Stimulated activated CD4-positive, alpha-beta T cell treated with anti-CD3 and anti-CD28 coated beads, Interleukin-12 subunit alpha, Interleukin-12 subunit beta, amount 100 ng/mL, for 48 hours (primary cell): ENCODE measurements at places on chromosomes 4 and X.
A peak's percentile ranks its signal among the peaks of the same experiment; 100 is the strongest.

- no peak for DNase-seq
These were observed 38.7 kb downstream of the SLC4A4 start for GRCh38 chr4:71377561-71377960.

DNA sequence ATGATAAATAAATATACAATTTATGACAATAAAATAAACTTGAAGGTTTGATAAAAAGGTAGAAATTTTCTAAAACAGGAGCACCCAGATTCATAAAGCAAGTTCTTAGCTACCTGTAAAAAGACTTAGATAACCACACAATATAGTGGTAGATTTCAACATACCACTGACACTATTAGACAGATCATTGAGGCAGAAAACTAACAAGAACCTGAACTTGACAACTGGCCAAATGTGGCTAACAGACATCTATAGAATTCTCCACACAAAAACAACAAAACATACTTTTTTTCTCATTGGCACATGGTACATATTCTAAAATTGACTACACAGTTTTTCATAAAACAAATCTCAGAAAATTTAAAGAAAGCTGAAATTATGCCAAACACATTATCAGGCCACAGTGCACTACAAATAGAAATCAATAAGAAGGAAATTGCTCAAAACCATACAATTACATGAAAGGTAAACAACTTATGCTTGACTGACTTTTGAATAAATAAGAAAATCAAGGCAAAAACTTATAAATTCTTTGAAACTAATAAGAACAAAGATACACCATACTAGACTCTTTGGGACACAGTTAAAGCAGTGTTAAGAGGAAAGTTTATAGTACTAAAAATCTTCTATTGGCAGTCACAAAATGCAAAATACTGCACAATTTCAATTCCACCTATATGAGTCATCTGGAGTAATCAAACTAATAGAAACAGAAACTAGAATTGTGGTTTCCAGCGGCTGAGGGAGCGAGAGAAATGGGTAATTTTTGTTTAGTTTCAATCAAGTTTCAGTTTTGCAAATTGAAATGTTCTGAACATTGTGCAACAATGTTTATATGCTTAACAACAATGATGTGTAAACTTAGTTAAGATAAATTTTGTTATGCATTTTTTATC is 925.6 kb downstream of the SH3BGRL start:
- DNase-seq, result no peak

DNA sequence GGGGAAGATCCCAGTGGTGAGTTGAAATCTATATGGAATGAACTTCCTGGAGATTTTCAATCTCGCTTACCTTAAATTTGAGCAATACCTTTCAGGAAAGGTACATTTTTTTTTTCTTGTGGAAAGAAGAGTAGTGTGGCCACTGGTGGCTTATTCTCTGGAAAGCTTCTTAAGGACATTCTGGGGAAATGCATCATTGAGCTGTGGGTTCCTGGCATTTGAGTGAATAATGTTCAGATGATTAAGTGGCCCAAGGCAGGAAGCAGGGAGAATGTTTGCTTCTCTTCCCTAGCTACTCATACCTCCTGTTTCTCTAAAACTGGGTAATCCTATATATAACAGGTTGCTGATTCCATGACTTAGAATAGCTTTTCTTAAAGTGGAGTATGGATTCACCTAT is 31.8 kb downstream of the STAG2 start:
- DNase-seq, result no peak

DNA sequence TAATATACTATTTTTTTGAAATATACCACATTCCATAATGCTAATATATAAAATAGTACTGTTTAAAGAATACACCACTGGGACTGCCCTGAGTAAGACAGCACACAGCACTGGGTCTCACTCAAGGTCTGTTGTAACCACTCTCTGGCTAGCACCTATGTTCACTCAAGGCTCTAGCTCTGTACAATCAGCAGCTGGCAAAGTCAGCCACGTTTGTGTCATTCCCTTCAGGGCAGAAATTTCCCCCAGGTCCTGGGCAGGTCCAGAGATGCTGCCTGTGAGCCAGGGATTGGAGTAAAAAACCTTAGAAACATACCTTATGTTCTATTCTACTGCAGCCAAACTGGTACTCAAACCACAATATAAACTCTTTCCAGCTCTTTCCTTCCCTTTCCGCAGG is 1160.2 kb upstream of the ADGRL3 start:
- DNase-seq, result no peak

DNA sequence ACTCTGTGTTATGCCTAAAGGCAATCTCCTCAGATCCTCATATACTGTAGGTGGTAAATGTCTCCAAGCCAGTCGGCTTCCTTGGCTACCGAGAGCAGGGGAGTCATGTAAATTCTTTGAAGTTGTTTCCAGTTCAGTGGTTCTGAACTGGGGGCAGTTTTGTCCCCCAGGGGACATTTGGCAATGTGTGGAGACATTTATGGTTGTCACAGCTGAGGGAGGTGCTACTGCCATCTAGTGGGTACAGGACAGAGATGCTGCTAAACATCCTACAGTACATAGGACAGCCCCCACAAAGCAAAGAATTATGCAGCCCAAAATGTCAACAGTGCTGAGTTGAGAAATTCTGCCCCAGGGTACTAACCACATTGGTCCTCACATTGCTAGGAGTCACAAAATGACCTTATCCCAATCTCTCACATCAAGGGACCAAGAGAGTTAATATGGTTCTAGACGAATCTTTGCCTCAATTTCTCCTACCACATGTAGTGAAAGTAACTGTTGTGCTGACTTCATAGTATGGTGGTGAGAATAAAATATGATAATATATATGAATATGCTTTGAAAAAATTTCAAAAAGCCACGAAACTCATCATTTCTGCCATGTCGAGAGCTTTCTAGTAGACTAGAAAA is 104.4 kb upstream of the ARHGAP24 start:
- DNase-seq, result no peak

DNA sequence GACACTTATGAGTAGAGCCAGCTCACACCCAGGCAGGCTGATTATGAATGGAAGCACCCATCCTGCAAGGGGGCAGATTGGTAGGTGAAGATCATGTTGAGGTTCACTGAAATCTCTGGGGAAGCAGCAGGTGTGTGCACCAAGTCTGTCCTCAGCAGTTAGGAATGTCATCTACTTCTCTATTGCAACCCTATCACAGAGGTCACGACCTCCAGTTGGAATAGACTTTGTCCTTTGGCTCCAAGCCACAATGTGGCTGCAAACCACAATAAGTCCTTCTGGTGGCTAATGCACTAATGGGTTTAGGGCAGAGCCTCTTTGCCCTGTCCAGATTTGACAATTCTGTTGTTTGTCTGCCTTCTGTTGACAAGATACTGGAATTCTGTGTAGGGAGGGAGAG is 1056.7 kb downstream of the PCDH19 start:
- no peak for DNase-seq

DNA sequence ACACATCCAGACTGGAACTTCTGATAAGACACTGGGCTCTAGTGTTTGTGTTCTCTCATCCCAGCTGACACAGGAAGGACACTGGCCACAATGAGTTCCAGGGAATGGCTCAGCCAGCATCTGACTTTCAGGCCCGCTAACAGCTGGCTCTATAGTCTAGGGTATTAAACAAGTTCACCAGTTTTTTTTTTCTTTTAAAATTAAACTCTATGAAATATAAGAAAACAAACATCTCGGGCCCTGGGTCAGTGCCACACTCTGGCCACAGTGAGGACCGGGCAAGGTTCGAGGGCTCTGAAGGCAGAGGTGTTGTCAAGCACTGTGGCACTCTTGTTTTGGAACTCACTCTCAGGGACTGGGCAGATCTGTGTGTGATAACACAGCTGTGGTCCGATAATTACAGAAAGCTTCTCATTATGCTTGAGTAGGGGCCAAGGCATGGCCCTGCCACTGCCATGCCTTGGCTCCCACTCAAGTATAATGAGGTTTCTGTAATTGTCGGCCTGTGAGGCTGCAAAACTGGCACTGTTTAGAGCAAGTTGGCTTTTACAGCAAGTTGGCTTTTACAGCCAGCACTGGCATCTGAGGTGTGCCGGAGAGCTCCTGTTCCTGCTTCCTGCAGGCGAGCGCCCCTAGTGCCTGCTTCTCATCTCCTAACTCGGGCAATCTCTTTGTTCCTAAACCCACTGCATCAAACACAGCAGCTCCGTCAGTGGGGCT is 62.8 kb downstream of the PPP1R2C start:
- DNase-seq, result peak; percentile 21

DNA sequence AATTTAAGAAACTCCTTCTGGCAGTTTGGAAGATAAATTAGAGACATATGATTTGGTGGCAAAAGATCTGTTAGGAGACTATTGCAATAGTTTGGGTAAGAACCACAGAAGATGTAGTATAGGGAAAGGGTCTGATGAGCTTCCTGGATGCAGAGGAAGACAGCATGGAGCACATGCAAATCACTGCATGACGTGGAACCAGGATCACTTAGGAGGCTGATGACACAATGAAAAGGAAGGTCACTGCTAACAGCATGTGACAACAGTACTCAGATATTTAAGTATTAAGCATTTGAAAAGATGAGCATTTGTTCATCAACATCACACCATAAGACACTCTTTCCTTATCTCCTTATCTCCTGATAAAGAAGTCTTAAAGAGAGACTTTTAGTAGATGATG is 167.8 kb upstream of the LDB2 start:
- no peak for DNase-seq

DNA sequence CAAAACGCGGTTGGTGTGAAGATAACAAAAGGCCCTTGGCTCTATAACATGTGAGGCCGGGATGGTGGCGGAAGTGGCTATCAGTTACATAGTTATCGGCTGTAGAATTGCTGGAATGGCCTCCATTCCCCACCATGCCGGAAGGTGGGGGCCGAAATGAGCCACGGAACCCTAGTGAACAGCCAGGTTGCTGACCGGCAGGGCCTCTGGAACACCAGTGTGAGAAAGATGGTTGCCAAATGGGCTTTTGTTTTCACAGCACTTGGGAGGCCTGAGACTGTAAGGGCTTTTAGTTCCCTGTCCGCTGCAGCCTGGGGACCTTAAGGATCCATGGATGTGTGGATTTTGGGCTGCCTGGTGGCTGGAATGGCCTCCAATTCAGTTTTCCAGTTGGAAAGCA is 23.3 kb upstream of the ARX start:
- DNase-seq, result no peak

- DNase-seq, result no peak
These were observed 73.5 kb upstream of the FHDC1 start for GRCh38 chr4:152862608-152863007.

GRCh38 chr4:140569307-140569638 is 512 bp upstream of the UCP1 start:
- DNase-seq, result no peak

- DNase-seq, result peak; percentile 39
These were observed 4.5 kb downstream of the DTHD1 start for GRCh38 chr4:36285784-36286480.

DNA sequence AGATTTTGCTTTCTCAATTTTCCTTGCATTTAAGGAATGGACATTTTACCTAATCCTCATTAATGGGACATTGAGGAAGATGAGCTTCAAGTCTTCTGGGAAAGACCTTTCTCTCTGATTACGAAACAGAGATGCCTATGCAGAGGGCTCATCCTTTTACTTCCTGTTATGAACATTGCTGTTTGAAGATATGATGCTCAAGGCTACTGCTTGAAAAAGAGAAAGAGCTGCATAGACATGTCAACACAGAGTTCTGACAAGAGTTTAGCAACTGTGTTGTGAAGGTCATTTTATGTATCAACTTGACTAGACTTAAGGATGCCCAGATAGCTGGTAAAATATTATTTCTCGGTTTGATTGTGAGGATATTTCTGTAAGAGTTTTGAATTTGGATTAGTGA is 13.8 kb upstream of the GNPDA2 start:
- DNase-seq, result no peak

GRCh38 chrX:69221239-69222102 is 56.2 kb upstream of the PJA1 start:
- no peak for DNase-seq

DNA sequence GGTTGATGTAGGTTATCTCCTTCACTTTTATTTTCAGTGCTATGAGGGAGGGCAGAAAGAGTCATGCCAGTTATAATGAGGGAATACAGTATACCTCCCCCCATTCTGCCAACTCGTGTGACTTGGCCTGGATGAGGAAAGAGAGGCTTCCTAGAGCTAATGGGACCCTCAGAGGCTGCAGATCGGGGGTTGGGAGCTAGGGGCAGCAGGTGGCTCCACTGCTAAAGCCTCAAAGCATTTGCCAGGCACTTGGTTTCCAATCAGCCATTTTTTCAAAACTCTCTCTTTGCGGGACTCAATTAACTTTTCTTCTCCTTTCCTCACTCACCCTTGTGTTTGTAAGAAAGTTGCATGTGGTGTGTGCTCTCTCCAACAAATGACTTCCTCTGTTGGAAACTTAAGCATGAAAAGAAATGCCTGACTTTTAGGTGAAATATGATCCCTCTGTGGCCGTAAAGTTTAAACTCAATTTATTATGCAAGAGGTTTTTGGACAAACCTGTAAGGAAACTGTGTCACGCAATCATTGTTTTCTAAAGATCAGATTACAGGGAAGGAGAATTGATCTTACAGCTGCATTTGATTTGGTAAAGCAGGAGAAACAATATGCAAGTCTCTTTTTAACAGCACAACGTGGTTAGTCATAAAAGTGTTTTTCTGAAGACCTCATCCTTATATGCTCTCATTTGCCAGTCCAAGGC is 7.0 kb downstream of the SFRP2 start:
- no peak for DNase-seq

- no peak for DNase-seq
These were observed 46.8 kb downstream of the NEK1 start for GRCh38 chr4:169565606-169566005.

DNA sequence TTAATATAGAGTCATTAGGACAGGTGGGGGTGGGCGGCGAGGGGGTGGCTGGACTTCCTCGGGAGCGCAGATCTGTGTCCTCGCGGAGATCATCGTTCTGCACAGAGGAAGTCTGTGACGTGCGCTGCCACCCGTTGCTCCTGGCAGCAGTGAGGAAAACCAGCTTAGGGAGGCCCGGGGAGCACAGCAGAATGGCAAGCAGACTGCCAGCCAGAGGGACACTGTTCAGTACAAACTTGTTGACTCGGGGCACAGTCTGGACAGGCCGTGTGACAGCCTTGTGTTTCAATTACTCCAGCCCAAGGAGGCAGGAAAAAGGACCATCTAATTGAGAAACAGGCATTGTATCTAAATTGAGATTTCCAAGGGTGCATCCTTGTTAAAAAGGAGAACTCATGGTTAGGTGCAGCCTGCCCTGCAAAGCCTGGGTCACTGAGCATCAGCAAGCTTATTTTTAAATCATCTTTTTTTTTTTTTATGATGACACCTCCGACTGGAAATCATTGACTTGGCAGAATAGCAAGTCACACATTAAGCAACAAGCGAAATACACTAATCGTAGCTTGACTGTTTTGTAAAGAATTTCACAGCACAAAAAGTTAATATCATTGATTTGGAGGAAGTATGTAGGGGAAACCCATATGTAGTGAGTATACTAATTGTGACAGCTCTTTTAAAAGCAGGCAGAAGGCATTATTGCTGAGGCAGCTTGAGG is 512.0 kb upstream of the FAT1 start:
- DNase-seq, result no peak

- no peak for DNase-seq
These were observed 2.4 kb downstream of the LONRF3 start for GRCh38 chrX:118976599-118977340.
